ENCODE measurements at places on chromosomes 5 and 9.

GRCh38 chr5:161189452-161189851 is 337.4 kb upstream of the ATP10B start:
- no peak for DNase-seq

GRCh38 chr9:85729882-85730281 is 11.9 kb downstream of the AGTPBP1 start:
- no peak for DNase-seq

DNA sequence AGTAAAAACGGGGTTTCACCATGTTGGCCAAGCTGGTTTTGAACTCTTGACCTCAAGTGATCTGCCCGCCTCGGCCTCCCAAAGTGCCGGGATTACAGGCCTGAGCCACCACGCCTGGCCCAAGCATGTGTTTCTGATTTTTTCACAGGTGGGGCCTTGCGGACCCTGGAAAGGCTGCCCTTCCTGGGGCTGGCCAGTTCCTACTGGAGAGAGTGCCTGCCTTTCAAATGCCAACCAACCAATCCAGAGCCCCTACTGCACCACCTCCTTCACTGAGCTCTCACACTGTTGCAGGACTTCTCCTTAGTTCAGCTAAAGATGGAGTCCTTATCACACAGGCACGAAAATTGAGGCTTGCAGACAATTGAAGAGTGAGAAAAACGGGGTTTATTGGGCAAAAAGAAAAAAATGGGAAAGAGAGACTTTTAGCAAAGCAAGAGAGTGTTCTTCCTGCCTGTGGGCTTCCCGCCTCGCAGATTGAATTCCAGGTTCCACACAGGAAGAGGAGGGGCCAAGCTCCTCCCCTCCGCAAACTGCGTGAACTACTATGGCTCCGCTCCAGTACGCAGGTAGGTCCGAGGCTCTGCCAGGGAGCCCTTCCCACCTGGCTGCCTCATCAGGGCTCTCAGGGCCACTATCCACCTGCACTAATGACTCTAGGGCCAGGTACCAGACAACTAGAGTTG is 8.3 kb upstream of the CMBL start:
- peak; percentile 26 for DNase-seq

DNA sequence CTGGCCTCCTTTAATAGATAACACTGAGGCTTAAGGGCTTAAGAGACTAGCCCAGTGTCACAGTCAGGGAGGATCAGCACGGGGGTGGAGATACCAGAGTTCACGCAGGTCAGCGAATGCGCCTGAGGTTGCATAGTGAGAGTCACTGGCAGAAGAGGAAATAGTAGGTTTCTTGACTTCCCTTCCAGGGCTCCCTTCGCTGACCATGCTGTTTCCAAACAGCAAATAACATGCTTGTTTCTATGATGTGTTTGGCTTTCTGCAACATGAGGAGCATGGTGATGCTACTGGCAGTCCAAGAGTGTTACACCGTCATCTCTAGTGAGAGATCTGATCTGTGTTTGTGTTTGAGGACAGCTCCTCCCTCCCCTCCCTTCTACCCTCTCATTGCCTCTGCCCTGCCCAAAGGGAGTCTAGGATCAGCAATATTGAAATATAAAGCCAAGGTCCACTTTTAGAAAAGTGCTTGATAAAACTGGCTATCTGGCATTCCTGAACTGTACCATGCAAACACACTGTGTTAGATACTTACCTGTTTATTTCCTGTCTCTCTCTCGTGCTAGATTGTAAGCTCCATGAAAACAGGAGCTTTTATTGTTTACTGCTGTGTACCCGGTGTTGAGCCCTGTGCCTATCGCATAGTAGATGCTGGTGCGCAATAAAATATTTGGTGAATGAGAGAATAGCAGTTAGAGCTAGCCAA is 12.3 kb downstream of the TLE4 start:
- no peak for DNase-seq

DNA sequence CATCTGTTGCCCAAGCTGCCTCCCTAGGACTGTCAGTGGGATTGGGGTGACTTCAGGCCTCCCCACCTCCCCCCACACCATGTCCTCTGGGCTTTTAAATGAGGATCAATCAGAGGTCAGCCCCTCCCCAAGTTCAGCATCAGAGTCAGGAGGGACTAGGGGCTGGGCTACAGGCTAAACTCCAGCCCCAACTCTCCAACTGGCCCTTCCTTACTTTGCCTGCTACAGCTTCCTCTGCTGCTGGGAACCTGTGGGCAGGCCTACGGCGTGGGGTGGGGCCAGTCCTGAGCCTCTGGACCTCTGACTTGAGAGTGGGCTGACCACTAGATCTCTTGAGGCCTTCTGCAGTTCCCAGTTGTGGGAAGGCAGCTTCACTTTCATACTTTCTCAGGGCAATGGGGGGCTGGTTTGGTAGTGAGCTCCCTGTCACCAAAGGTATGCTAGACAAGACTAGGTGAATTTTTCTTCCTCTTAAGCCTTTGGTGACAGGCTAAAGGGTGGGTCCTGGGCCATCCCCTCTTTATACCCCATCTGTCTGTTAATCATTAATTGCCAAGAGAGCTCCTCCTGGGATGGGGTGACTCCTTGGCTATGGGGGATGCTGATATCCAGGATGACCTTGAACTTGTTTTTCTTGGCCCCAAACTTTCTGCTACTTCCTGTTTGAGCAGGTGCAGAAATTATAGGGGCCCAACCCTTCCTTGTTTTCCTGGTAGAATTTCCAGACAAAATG is 10.8 kb upstream of the DAB2IP start:
- DNase-seq = no peak
